ENCODE measurements at places on chromosomes 2 and 18.

- DNase-seq, result no peak
Measured at GRCh38 chr2:187302116-187302515, 145.9 kb downstream of the CALCRL start.

- no peak for DNase-seq
Measured at GRCh38 chr2:238879043-238879442, 31.2 kb downstream of the TWIST2 start.

- no peak for DNase-seq
Measured at GRCh38 chr18:10822456-10822855, 296.6 kb downstream of the NAPG start.

GRCh38 chr2:165989851-165990250 lies 36.3 kb upstream of the TTC21B start:
- DNase-seq, result no peak

GRCh38 chr18:41860987-41861386 lies 94.0 kb upstream of the PIK3C3 start:
- no peak for DNase-seq

Data from CD4-positive, alpha-beta T cell treated with Interleukin-21 for 1 hour (primary cell).